ENCODE measurements at places on chromosomes 1 and 21.

DNA sequence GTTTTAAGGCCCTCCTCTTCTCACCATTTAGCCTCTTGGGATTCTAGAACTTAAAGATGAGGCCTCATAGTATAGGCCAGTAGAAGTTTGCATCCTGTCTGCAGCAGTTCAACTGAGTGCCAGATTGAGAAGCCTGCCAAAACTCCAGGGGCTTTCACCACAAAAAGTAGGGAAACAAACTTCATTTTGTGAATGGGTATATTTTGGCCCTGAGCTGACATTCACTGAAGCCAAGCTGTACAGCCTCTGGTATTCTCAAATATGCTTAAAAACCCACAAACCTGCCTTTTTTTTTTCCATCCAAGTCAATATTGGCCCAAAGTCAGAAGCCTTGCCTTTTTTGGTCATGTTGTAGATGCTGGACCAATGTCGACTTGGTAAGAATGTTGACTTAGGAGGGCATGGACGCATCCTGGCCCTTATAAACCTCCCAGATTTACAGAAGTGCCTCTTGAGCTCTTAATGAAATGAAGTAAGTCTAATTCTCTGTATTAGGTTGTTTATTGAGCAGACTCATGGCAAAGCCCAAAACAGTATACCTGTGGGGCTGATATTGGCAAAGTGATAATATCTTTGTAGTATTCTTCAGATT, 337.5 kb downstream of the CHRM3 start:
- no peak for DNase-seq

GRCh38 chr1:5989731-5990271, 2.4 kb downstream of the NPHP4 start:
- DNase-seq: no peak

DNA sequence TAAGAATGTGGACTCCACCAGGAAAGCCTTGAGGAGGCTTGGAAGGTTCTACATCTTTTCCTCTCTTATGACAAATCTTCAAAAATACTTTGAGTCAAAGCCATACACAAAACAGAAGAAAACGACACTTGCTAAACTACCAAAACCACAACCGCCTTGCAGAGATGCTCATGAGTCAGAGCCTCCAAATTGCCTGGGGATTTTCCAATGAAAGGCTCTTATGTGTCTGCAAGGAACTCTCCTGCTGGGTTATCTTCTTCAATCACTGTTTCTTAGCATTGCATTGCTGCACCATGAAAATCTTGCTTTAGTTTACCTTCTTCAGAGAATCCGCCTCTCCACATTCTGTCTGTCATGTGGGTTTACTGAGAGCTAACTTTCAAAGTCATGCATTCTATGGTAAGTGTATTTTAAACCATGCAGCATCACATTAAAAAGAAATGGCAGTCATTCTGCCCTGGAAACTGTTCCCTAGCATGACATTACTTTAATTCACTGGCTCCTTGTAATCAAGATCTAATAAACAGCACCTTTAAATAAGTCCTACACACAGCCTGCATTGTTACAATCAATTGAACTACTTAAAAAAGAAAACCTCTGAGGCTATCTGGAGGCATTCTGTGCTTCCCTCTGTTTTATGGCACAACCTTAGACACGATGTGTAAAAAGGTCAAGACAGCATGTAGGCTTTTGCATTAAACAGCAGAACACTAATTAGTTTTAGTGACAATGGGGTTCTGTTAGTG, 210.0 kb upstream of the FOXD3 start:
- no peak for DNase-seq

DNA sequence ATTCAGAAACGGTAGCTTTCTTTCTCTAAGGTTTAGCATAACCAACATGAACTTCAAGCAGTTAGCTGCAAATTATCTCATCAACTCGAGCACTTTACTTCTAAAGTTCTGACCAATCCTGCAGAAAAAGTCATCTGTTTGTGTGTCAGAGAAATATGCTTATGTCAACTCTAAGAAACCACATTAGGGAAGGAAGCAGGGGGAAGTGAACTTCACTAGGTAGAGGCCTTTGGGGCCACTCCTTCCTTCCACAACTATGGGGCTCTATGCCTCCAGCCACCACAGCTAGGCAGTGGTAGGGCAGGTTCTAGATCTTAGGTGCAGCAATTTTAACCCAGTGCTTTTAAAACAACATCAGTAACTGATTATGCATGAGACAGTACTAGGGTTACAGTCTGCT, 375.9 kb downstream of the DSCAM start:
- no peak for DNase-seq

Data from upper lobe of left lung (tissue), 6 donors.